CD4-positive, alpha-beta T cell treated with Interleukin-15 for 4 hours (primary cell): ENCODE measurements at places on chromosomes 12 and 14.

DNA sequence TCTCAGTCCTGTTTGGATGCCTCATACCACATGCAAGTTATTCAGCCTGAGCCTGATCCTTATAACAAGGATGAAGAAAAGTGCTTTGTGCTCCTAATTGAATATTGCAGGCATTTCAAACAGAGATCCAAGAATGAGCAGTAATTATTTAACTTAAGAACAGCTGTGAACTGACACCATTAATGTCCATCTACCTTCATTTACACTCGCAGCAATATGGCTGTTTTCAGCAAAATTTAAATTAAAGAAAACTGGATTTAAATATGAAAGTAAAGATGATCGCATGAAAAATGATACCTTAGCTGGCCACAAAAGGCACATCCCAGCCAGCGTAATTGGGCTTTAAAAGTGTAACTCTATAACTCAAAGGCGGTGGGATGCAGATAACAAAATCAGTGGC is 466.3 kb downstream of the GALC start:
- no peak for DNase-seq

GRCh38 chr14:26605602-26606001 is 7.8 kb upstream of the NOVA1 start:
- no peak for DNase-seq

GRCh38 chr12:42360747-42361403 is 34.9 kb downstream of the PPHLN1 start:
- DNase-seq, result no peak

DNA sequence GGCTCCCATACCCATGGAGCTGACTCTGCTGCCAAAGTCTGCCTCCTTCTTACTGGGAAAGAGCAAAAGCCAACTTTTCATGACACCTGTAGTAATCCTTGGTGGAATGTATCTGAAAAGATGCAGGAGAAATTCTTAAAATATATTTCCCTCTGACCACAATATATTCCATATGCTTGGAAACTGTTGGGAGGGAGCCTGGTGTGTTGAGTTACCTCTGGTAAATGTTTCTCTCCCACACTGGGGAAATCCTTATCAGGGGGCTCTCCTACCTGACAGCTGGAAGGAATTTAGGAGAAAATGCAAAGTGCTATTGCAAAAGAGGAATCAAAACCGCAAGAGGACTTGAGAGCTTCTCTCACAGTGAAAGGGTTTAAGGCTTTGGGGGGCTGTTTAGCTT is 139.4 kb downstream of the TBX5 start:
- no peak for DNase-seq

- DNase-seq, result no peak
These were observed 30.6 kb upstream of the MSI1 start for GRCh38 chr12:120399531-120399930.

- no peak for DNase-seq
These were observed 562 bp upstream of the GLIPR1L2 start for GRCh38 chr12:75390156-75390898.

GRCh38 chr12:64054079-64054520 is 168.0 kb downstream of the KICS2 start:
- DNase-seq, result no peak

DNA sequence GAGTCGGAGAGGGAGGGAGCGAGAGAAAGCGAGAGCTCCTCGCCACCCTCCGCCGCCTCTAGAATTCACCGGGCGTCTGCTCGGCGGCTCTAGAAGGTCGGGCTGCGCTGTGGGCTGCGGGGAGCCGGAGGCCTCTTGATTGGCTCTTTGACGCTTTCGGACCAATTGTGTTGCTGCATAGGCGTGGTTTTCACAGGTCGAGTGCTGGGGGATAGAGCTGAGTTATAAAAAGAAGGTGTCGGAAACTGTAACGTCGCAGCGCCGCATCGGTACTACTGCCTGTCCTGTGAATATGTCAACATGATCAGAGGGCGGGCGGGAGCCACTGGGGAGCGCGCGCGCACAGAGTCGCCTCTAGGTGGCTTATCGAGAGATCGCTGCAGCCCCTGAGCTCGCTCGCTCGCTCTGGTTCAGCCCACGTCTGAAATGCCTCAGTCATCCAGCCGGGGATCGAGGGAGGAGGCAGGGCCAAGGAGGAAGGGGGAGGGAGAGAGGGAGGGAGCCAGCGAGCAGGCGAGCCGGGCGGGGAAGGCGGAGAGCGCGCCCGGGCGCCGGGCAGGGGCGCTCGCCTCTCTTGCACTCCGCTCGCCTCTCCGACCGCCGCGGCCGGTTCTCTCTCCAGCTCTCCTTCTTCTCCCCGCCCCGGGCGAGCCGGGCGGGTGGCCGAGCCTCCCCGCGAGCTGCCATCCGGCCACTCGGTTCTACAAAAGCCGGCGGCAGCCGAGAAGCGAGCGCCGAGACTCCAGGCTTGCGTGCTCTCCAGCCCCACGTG is at the start of gene TBX3:
TBX3 (minus strand) TSS at position 78 of the 772 bp plus-strand sequence. CDS start 975 bp downstream, outside the sequence.
- DNase-seq, result no peak

GRCh38 chr12:96046543-96047228 is 11.3 kb upstream of the LTA4H start:
- no peak for DNase-seq

DNA sequence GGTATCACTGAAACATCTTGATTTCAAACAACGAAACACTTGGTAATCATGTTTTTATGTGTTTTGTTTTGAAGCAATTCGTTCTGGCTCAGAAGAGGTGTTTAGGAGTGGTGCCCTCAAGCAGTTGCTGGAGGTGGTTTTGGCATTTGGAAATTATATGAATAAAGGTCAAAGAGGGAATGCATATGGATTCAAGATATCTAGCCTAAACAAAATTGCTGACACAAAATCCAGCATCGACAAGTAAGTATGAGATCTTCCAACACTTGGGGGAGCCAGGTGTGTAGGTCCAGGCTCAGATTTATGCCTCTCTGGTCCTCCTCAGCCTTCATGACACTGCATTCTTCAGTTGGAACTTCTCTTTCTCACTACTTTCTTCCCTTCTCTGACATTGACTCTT is 110.1 kb downstream of the GPR135 start:
- no peak for DNase-seq

DNA sequence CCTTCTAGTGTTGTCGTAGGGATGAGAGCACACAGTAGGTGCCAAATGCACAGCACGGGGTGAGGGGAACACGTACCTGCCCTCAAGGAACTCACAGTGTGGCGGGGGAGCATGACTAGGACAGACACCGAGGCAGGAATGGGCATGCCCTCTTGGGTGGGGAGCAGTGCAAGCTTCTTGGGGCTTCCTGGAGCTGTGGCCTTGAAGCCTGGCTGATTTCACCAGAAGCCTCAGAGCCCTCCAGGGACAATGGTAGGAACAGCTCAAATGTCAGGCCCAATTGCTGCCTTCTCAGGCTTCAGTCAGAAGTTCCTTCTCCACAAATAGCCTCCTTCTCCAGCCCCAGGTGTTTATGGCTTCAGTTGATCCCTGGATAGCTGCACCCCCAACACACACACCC is 43.4 kb downstream of the TEAD4 start:
- no peak for DNase-seq

DNA sequence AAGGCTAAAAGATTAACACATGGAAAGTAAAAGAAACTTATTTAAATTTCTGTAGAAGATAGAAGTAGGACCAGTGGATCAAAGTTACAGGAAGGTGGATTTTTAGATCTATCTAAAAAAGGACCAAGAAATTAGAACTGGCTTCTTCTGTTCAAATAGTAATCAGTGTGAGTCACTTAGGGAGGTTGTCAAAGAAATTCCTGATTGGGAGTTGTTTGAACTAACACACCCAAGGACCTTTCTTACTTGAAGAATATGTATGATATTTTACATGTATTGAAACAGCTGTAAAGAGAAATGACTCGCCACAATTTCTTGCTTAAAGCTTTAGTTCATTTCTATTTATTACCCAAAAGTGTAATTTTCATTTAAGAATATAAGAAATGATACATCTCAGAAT is 256.9 kb downstream of the RAD51B start:
- no peak for DNase-seq

GRCh38 chr12:109736552-109737108 is 23.0 kb downstream of the FAM222A start:
- no peak for DNase-seq

DNA sequence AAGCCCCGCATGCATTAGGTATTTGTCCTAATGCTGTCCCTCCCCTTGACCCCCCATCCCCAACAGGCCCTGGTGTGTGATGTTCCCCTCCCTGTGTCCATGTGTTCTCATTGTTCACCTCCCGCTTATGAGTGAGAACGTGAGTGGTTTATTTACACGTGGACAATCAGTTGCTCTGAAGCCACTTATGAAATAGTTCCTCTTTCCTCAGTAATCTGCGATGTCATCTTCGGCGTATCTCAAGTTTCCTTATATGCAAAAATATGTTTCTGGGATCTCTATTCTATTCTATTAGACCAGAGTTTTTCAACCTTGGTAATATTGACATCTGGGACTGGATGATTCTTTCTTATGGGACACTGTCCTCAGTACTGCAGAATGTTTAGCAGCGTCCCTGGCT is 56.0 kb upstream of the DCD start:
- DNase-seq, result no peak

DNA sequence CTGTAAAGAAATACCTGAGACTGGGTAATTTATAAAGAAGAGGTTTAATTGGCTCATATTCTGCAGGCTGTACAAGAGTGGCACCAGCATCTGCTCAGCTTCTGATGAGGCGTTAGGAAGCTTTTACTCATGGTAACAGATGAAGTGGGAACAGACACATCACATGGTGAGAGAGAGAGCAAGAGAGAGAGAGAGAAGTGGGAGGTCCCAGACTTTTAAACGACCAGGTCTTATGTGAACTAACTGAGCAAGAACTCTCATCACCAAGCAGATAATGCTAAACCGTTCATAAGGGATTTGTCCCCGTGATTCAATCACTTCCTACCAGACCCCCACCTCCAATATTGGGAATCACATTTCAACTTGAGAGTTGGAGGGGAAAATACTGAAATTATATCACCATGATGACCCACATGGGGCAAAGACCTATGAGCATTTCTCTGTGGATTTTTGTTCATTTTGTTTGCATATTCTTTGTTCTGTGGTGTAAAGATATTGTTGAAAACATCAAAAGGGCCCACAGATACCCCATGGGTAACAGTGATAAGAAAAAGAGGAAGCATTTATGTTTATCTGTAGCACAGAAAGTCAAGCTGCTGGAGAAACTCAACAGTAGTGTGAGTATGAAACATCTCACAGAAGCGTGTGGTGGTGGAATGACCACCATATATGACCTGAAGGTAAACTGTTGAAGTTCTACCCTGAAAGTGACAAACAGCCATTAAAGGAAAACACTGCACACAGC is 135.2 kb upstream of the PDE3A start:
- DNase-seq, result no peak

DNA sequence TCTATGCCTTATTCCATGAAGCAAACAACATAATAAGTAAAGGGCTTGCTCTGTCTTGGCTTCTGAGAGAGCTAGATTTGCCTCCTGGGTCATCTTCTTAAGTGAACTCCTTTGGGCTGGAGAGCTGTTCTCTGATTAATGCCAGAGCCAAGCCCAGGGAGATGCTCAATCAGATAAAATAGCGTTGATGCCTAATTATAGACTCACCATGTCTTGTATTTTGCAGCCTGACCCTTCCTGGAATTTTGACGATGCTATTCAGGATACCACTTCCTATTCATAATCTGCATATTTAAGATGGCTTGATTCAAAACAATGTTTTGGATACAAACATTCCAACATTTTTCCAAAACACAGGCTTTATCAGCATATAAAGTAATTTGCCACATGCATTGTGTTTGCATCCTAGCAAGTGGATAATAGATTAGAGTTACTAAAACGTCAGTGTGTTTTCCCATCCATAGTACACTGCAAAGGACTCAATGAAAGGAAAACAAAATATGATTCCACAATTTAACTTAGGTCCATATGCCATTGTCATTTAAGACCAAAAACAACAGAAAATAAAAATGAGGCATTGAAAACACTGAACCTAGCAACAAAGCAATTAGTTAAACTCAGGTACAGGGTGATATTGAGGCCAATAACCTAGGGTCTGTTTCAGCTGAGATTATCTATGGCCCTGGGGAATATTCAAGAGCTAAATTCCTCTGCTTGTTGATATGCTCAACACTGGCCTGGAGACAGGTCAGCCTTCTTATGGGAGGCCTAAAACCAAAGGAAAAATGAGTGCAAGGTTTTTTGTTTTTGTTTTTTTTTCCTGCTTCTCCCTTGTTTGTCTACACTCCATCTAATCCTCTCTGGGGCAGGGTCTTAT is 184.2 kb upstream of the FOXN3 start:
- no peak for DNase-seq

DNA sequence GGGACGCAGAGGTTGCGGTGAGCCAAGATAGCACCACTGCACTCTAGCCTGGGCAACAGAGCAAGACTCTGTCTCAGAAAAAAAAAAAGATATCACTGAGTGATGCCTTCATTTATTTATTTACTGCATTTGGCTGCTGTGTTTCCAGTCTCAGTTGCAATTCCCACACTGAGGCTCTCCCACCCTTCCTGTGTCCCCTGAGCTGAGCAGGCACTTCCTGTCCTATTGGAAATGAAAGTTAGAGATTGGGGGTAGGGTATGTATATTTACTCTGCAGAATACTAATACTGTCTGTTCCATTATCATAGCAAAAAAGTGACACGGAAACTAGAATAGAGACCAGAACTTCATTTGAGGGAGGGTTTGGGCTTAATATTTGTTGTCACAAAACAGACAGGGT is 1.6 kb upstream of the RBMS2 start:
- DNase-seq, result no peak

- no peak for DNase-seq
These were observed 13.9 kb downstream of the ERG28 start for GRCh38 chr14:75646762-75647161.

DNA sequence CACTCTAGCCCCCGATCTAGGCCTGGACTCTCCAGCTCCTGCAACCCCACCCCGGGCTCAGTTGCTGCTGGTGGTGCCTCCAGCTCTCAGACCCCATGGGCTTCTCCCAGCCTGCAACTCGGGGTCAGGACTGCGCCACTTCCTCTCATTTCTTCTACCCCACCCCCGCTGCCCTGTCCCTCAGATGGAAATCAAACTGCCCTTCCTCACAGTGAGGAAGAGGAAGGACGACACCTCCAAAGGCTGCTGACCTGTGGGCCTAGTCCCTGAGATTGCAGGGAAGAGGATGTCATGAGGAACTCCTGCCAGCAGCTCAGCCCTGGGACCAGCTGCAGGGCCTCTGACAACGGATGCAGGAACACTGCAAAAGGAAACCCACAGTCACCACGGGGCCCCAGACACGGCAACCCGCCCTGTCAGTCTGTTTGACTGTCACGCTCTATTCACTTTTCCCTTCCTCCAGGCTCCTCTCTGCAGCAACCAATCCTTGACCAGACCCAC is 29.3 kb upstream of the PNMA1 start:
- peak; percentile 54 for DNase-seq

DNA sequence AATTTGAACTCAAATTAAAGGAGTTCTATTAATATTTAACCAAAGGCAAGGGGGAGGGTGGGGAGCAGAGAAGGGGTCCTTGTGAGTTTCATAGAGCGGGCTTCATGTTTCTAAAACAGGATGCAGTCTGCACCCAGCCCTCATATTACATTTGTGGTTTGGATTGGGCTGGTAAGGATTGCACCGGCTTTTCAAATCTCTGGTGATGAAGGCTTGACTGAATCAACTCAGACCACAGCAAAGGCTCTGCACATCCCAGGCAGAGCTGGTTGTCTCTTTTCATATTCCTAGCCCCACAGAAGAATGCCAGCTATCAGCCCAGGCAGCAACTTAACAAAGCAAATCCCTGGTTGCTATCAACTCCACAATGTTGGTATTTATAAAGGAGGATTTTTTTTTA is 1221.4 kb downstream of the VRK1 start:
- peak; percentile 39 for DNase-seq

- DNase-seq, result no peak
These were observed 353.0 kb upstream of the TMTC1 start for GRCh38 chr12:30136696-30137095.

- DNase-seq, result peak; percentile 60
These were observed 25.2 kb downstream of the ARHGAP5 start for GRCh38 chr14:32102152-32102787.
